Activated CD8-positive, alpha-beta memory T cell treated with anti-CD3 and anti-CD28 coated beads, Interleukin-2, amount 50 U/mL, for 4 hours (primary cell): ENCODE measurements at places on chromosomes 3 and 15.

GRCh38 chr3:112464264-112464663, 35.0 kb downstream of the BTLA start:
- no peak for DNase-seq

GRCh38 chr15:62846131-62846804, 196.3 kb upstream of the TPM1 start:
- no peak for DNase-seq

DNA sequence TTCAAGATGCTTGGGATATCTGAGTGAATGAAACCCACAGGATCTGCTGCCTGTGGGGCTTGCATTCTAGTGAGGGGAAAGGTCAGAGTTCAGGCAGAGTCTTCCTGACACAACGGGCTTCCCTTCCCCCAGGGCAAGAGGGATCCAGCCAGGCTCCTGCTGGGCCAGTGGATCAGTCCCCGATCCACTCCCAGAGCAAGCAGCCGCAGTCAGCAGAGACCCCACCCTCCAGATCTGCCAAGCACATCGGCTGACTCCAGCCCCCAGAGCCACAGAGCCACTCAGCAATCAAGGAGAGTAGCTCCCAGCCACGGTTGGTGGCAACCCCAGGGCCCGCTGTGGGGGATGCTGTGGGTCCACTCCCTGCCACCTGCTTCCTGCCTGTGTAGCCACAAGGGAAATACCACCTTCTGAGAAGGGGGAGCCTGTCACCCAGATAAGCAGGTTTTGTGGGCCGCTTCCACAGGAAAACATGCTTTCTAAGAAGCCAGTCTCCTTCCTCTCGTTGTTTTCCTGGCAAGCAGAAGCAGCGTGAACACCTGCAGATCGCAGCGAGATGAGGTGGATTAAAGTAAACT, 44.9 kb downstream of the CPN2 start:
- DNase-seq = peak; percentile 26

- DNase-seq = no peak
These were observed 135.4 kb downstream of the RAB11A start for GRCh38 chr15:66004618-66005262.

DNA sequence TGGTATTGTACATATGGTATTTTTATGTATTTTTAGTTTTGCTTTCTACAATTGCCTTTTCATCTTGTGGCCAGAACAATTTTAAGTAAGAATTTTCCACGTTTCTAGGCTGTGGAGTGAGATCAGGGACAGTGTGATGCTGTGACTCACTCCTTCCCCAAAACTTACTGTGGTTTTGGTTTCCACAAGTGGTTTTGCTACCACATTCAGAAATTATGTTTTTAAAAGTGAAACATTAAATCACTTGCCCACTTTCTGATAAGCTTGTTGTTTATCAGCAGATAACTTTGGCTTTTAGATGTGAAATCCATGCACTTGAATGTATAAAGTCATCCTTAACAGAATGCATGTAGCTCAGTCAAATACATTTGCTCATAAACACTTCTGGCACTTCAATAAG, 192.2 kb upstream of the THRB start:
- DNase-seq = no peak

DNA sequence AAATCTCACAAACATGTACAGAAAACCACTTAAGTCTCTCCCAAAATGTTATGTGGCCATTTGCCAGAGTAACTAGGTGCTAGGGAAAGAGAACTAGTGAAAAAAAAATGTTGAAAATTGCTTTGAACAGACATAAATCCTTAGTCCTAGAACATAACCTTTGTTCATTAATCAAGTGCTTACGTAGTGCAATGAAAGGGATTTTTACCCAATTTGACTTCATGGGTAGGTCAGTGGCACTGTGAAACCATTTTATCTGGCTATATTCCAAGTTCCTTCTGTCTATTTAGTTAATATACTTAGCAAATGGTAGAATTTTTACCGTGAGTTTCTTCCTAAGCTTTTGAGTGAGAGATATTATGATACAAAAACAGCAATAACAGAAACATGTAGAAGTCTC, 209.4 kb downstream of the DIPK2A start:
- DNase-seq = no peak
